ENCODE measurements at places on chromosomes 12 and 14. TPM values are rescaled to one million over a fixed set of nuclear protein-coding genes. Genes with fewer than 3 reads are reported as not detected.

GRCh38 chr12:53174881-53175491 lies 5.5 kb upstream of the ZNF740 start:
- DNase-seq = no peak
- H3K4me1 ChIP-seq = peaks cover 24% of the 10 kb centered on the region
- H3K36me3 ChIP-seq = peaks cover 1% of the 10 kb centered on the region
- H3K4me3 ChIP-seq = no peak overlapping the region
- no peaks in the 10 kb centered on the region for H3K27me3 ChIP-seq
- H3K27ac ChIP-seq = no peak overlapping the region

GRCh38 chr14:92886337-92886736 lies 36.6 kb upstream of the CHGA start:
- no peak overlapping the region for H3K27ac ChIP-seq
- H3K36me3 ChIP-seq = no peaks in the 10 kb centered on the region
- no peak overlapping the region for H3K4me3 ChIP-seq
- no peak for DNase-seq
- H3K27me3 ChIP-seq = peaks cover 37% of the 10 kb centered on the region
- peaks cover 8% of the 10 kb centered on the region for H3K4me1 ChIP-seq

- H3K4me1 ChIP-seq = no peaks in the 10 kb centered on the region
- H3K36me3 ChIP-seq = no peaks in the 10 kb centered on the region
- DNase-seq = no peak
Observed at GRCh38 chr14:54603362-54603761, 36.4 kb downstream of the SAMD4A start.

DNA sequence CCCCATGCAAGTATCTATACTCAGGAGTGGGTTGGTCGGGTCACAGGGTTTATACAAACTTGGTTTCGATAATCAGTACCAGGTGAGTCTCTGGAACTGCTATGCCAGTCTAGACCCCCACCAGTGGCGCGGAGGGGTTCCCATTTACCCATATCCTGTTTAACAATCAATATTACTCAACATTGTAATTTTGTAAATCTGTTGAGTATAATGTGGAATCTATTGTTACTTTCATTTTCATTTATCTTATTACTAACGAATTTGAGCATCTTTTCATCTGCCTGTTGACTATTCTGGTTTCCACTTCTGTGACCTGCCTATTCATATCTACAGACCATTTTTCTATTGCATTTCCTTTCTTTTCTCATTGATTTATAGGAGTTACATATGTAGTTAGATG lies 275.2 kb upstream of the CRY1 start:
- peak overlapping the region; percentile 98 for H3K27ac ChIP-seq

- peaks cover 24% of the 10 kb centered on the region for H3K36me3 ChIP-seq
- DNase-seq = no peak
- peak overlapping the region; percentile 44 for H3K4me3 ChIP-seq
- H3K27me3 ChIP-seq = peaks cover 4% of the 10 kb centered on the region
- H3K27ac ChIP-seq = no peak overlapping the region
Observed at GRCh38 chr12:110349096-110349495, 54.4 kb downstream of the ANAPC7 start.

Gene CIROP
- total RNA-seq = not detected

GRCh38 chr12:62724947-62725451 lies 210.0 kb downstream of the PPM1H start:
- no peak overlapping the region for H3K4me3 ChIP-seq
- H3K27me3 ChIP-seq = no peaks in the 10 kb centered on the region
- H3K4me1 ChIP-seq = no peaks in the 10 kb centered on the region
- DNase-seq = no peak
- H3K36me3 ChIP-seq = no peaks in the 10 kb centered on the region

Data from activated T-cell treated with anti-CD3 and anti-CD28 coated beads, Interleukin-2, amount 50 U/mL, for 72 hours (primary cell).